ENCODE measurements at places on chromosomes 7 and 10.

DNA sequence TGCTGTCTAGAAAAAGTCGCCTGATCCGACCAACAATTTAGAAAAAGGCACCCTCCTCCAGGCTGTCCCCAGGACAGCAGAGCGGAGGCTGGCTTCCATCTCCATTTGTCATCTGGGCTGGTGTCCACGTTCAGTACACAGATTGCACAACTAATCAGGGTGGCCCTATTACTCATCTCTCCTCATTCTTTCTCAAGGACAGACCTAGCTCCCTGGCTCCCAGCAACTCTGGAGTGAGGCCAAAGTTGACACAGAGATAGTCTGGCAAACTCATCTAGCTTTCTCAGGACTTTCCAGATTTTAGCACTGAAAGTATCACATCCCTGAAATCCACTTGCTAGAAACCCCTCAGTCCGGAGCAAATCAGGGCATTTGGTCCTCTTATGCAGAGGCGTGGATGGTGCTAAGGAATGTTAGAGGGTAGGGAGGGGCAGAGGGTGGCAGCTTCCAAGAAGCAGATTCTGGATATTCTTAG is 75.1 kb downstream of the DNAH11 start:
- DNase-seq = no peak

- no peak for DNase-seq
Observed at GRCh38 chr10:72276013-72276387, 2.3 kb downstream of the DDIT4 start.

GRCh38 chr7:146057958-146058357 is 58.6 kb upstream of the CNTNAP2 start:
- DNase-seq = no peak

- no peak for DNase-seq
Observed at GRCh38 chr7:100865372-100865911, 1.7 kb upstream of the TRIP6 start.

DNA sequence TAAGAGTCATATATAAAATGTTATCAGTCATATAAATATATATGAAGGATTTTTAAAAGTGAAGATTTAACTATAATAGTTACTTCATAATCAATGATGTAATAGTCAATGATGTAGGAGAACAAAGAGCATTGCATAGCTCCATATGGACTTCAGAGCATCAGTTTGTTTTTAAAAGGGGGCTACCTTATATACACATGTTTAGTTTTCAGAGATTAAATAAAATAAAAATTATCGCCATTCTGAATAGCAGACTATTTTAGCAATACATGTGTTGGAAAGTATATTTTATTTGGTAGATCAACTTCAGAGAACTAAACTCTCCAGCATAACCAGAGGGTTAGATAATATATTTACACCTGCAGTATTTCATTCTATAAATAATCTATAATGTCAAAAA is 29.1 kb upstream of the EPC1 start:
- no peak for DNase-seq

GRCh38 chr7:14446829-14447228 is 455.7 kb downstream of the DGKB start:
- no peak for DNase-seq

GRCh38 chr7:151008143-151008510 is 16.2 kb downstream of the ATG9B start:
- DNase-seq = no peak

DNA sequence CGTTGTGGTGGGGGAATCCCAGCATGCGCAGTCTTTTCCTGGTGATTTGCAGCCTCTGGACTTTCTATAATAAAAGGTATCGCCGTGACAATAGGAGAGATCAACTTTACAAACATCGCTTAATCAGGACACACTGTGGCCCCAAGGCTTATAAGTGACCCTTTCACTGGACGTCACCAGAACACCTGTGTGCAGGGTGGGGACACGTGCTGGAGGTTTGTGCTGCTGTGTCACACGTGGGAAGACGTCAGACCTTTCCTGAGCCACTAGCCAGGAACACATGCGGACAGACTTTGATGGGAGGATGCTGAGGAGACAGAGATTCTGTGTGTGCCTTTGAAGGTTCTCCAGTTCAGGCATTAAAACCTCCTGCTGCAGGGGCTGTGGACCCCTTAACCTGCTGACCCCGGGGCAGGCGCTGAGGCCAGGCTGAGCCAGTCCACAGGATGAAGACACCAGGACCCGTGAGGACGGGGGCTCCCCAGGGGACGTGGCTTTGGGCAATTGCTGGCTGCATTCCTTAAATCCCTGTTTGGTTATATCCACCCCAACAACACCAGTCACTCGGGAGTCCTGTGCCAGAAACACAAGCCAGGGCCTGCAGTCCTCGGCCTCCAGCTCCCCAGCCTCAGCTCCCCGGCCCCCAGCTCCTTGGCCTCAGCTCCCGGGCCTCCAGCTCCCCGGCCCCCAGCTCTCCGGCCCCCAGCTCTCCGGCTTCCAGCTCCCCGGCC is 183.4 kb downstream of the PTPRN2 start:
- no peak for DNase-seq

DNA sequence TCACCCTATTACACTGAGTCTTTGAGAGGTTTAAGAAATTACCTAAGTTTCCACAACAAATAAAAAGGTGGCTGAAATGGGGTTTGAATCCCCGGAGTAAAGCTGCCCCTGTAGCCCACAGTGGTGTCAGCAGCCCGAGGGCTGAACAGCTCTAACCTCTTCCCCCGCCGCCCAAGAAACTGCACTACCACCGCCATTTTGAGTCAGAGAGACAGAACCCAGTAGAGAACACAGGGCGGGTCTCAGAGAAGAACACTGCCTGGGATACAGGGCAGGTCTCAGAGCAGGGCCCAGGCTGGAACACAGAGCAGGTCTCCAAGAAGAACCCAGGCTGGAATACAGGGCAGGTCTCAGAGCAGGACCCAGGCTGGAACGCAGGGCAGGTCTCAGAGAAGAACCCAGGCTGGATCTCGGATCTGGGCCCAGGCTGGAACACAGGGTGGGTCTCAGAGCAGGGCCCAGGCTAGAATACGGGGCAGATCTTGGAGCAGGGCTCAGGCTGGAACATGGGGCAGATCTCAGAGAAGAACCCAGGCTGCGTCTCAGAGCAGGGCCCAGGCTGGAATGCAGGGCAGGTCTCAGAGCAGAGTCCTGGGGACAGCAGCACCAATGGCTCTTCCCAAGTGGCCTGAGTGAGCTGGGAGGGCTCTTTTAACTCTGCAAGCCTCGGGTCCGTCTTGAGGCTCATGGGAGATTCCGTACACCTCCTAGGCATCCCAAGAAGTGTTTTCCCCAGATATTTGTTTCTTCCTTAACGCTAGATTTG is 85.9 kb upstream of the LANCL2 start:
- no peak for DNase-seq

All from activated CD8-positive, alpha-beta memory T cell treated with anti-CD3 and anti-CD28 coated beads for 24 hours (primary cell).